AG08395 (cell line): ENCODE measurements at places on chromosomes 3 and 15.
A peak's percentile ranks its signal among the peaks of the same experiment; 100 is the strongest.

DNA sequence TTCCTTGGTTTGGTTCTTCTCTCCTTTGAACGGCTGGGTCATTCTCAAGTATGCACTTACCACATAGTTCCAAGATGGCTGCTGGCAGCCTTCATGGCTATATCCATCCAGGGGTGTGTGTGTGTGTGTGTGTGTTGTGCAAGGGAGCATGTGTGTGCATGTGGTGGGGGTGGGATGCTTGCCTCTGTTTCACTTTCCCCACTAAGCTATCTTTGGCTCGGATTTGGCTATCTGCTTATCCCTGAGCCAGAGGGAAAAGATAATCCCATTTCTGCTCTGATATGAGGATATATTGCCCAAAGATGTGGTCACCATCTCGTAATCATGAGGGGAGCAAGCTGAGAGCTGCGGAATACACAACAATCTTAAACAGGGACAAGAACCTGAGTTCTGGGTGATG, 26.2 kb downstream of the ANAPC13 start:
- DNase-seq = no peak

GRCh38 chr3:105906345-105906744, 37.5 kb upstream of the CBLB start:
- DNase-seq = no peak

GRCh38 chr15:40320931-40321371, 2.5 kb upstream of the INAFM2 start:
- peak; percentile 75 for DNase-seq

GRCh38 chr3:195160908-195161434, 110.0 kb downstream of the XXYLT1 start:
- no peak for DNase-seq

DNA sequence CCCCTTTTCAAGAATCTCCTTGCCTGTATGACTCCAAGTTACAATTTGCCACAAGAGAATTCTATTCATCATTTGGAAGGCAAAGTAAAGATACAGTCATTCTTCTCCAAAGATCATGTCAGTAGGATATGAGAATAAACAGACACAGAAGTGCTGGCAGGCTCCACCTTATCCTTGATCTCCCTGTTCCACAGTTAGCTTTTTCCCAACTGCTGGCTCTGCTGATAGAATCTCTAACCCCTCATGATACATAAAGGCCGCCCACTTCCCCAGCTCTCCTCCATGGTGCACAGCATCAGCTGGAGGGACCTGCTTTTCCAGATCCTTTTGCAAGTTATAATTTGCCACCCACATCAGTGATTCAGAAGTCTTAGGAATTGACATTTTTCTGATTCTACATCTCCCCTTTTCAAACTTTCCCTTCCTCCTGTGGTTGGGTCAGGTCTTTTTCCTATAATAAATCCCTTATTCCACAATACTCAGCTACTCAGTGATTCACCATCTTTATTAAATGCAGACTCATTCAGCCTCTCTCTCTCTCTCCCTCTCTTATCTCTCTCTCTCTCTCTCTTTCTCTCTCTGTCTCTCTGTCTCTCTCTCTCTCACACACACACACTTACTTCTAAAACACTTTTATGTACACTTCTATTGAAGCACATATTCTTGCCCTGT, 465.4 kb downstream of the GBE1 start:
- DNase-seq = no peak

GRCh38 chr3:25910997-25911396, 121.1 kb downstream of the OXSM start:
- no peak for DNase-seq

DNA sequence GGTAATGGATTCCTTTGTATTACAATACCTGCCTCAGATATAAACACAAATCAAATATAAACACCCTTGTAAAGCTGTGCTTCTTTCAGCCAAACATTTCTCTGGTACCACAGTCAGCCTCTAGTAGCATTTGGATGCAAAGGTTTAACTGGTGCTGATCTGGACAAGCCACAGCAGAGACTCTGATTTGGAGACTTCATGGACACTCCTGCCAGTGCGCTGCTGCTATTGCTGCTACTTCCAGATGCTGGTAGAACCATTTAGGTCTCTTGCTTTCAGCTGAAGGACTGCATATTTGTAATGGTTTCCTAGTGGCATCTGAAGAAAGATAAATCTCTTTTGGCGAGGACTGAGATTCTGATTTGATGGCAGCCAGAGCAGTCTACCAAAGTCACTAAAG, 36.9 kb downstream of the NCK1 start:
- peak; percentile 5 for DNase-seq

DNA sequence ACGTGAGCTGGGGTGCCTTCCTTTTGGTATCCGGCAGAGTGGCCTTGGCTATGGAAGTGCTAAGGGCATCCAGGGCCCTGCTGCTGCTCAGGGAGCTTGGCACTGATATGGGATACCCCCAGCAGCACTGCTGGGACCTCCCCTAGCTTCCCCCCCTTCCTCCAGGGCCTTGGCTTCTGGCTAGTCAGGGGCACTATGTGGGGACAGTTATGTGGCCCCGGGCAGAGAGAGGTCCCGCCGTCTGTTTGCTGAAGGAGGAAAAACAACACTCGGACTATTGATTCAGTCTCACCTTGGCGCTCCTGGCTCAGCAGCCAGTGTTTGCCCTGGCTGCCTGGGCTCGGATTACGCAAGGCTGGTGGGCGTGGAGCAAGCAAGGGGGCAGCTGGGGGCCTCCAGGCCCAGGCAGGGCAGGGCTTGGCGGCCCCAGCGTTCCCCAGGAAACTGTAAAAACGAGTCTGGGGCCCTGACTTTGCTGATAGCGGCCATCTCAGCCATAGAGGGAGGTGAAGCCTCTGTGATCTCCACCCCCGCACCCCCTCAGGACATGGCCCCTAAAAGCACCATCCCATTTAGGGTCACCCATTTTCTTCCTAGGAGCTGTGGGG, 5.7 kb downstream of the FURIN start:
- no peak for DNase-seq

- DNase-seq = no peak
These were observed 53.2 kb downstream of the LIPC start for GRCh38 chr15:58484791-58485600.

DNA sequence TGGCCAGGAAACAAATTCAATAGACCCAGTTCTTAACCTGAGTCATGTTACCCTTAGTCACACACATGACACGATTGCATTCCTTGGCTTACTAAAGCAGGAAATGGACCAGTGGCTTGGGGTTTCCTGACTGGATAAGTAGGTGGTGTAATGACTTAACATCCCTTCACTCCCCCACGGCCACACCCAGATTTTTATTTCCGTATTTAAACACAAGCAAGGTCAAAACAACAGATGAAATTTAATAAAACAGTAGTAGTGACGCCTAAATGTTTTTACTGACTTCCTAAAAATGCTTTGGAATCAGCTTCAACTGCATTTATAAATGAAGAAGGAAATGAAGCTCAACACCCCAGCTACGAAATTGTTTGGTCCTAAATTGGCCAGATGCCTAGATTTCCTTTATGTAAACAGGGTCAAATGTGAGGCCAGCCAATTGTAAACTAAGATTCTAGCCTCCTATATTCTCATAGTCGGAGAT, 324.3 kb downstream of the CHST2 start:
- DNase-seq = peak; percentile 93

- peak; percentile 65 for DNase-seq
These were observed 78.3 kb downstream of the LRRK1 start for GRCh38 chr15:100997442-100997841.

- no peak for DNase-seq
These were observed 43.9 kb downstream of the BOC start for GRCh38 chr3:113255100-113255853.

DNA sequence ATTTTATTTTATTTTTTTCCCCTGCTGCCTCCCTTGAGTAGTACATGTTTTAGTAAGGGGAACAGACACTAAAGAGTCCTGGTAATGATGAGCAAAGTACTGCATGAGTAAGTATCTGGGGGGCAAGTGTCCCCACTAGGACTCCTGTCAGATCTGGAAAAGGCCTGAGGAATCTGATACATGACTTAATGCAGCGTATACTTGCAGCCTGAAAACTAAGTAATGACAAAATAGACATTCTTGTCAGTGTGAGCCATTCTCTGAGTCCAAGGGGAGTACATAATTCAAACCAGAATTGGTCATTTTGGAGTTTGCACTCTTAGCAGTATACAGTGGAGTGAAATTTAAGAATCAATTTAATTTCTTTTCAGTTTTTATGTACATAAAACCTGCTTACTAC, 27.5 kb downstream of the NXPE3 start:
- no peak for DNase-seq

DNA sequence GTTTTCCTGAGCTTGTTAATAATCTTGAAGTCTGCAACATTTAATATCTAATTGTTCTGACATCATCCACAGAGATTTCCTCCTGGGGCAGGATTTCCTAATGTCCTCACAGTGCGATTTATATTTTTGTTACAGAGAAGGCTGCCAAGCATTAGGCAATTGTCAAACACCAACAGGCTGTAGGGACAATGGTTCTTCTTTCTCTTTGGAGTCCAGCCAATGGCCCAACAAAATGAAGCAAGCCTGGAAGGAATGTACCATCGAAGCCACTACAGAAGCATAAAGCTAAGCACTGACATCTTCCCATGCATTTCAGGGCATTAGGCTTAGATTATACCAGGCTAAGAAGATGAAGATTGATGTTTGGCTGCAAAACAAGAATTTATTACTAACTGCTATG, 173.0 kb upstream of the FRMD4B start:
- DNase-seq = no peak
